Type B pancreatic cell (in vitro differentiated cells): ENCODE measurements at places on chromosomes 12 and 14. TPM values are rescaled to one million over a fixed set of nuclear protein-coding genes. Genes with fewer than 3 reads are reported as not detected.

GRCh38 chr14:61472011-61472672, 150.8 kb downstream of the PRKCH start:
- no peak for DNase-seq

KRT74 gene
- total RNA-seq = 0.10 TPM in 1 of 2 replicates, not detected in the other

GRCh38 chr12:116556964-116557698, 2.0 kb upstream of the MAP1LC3B2 start:
- no peak for DNase-seq

DNA sequence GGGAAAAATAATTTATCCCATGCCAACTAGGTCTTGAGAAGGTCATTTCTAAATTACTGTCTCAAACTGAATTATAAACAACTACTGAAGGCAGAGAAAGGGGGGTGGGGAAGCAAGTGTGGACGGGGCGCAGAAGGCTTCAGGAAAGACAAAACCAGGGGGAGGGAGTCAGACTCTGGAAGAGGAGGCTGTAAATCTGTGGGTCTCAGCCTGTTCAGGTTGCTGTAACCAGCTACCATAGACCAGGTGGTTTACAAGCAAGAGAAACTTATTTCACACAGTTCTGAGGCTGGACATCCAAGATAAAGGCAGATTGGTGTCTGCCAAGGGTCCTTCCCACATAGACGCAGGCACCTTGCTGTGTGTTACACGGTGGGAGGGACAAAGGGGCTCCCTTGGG, 39.9 kb upstream of the FZD10 start:
- no peak for DNase-seq

PPP1R1A gene
- total RNA-seq = 24.9 and 43.3 TPM in 2 replicates

RNASE4 gene
- total RNA-seq = 10.5 and 19.3 TPM in 2 replicates

- DNase-seq = no peak
These were observed 13.6 kb downstream of the PAPLN start for GRCh38 chr14:73250781-73251500.

ZNF219 gene
- 47.8 and 58.0 TPM in 2 replicates for total RNA-seq

DNA sequence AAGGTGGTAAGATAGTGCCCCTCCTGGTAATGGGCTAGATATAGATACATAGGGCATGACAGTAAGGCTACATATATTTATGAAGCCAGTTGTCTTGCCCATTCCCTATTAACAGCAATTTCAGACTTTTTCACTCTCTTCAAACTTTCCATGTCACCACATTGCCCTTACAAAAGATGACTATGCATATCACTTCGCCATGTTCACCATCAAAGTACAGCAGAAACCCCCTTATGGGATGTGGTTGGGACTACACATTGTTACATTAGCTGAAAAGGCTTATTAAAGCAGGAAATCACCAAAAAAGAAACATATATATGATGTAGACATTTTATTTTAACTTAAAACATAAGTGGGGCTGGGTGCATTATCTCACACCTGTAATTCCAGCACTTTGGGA, 9.8 kb upstream of the SMCO2 start:
- no peak for DNase-seq

- DNase-seq = no peak
These were observed 13.8 kb upstream of the SLC38A2 start for GRCh38 chr12:46386360-46386867.

DNA sequence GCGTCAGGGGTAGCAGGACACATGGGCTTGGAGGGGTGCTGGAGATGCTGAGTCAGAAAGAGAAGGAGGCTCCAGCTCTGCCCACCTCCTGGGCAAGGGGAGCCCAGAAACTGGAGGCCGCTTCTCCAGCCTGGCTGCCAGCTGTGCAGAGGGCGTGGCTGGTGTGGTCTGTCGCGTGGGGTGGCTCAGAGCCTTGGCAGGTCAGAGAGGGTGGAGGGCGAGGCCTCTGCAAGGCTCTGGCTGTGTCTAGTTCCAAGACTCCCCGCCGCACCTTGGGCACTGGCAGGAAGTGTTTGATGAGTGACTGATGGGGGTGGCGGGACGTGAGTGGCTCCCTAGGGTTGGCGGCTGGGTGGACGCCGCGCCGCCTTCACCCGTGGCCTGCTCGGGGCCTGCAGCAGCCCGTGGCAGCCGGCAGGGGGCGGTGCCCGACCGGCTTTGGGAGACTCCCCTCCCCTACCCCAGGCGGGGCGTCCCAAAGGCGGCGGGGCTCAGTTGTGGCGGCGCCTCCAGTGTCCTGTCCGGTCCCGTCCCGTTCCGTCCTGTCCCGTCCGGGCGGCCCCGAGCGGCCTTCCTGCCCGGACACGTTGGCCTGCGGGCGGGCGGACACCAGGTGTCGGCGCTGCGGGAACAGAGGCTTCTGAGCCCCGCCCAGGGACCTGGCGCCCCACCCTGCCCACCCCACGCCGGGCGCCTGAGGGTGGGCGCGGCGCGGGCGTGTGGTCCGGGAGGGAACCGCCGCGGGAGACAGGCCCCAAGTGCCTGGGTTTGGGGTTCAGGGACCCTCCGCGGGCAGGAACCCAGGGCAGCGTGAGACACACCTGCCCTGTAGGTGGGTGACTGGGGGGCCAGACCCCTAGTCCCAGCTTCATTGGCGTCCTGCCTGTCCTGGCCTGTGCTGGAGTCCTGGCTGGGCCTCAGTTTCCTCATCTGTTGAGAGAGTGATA, 39.7 kb downstream of the KRT80 start:
- no peak for DNase-seq

TESPA1 gene
- total RNA-seq = not detected in 2 replicates

GLT1D1 gene
- 2.5 and 2.6 TPM in 2 replicates for total RNA-seq

DNA sequence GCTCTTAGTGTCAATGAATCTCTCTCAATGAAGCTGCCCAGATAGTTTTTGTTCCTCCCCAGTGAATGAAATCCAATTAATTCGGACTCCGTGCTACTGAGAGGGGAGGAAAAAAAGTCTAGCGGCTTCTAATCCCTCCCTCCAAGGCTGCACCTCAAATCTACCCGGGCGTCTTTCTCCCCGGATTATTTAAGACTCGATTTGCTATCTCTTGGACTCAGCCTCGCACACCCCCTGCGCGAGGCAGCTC, 134 bp downstream of the DUSP6 start:
- no peak for DNase-seq

MRPS35 gene
- 41.1 and 92.0 TPM in 2 replicates for total RNA-seq

GRCh38 chr14:69643430-69644200, 32.2 kb downstream of the SUSD6 start:
- no peak for DNase-seq

DNA sequence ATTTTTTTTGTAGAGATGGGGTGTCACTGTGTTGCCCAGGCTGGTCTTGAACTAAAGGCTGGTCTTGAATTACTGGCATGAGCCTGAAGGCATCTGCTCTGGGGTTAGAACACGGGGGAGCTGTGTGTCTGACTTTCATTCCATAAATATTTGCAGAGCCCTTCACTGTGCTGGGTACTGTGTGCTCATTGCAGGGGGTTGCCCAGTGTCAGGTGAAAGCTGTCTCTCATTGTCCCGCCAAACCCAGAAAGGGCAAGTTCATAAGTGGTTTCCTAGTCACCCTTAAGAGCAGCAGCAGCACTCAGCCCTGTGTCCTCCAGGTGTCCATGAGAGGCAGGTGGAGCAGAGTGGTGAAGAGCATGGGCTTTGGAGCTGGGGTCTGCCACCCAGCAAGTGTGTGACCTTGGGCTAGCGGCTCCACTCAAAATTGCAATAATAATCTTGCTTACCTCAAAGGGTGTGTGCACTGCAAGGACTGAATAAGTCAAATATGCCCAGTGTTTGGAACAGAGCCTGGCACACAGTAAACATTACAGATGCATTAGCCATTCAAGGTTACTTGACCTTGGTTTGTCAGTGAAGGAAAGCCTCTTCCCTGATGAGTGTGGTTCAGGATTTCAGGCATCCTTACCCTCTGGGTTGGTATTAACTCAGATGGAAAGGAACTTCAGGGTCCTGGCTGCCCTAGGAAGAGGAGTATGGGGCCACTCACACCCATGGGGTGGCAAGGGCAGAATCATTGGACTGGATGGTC, 4.4 kb upstream of the SMIM41 start:
- DNase-seq = no peak

LYSET gene
- total RNA-seq = 21.7 and 23.9 TPM in 2 replicates

DNA sequence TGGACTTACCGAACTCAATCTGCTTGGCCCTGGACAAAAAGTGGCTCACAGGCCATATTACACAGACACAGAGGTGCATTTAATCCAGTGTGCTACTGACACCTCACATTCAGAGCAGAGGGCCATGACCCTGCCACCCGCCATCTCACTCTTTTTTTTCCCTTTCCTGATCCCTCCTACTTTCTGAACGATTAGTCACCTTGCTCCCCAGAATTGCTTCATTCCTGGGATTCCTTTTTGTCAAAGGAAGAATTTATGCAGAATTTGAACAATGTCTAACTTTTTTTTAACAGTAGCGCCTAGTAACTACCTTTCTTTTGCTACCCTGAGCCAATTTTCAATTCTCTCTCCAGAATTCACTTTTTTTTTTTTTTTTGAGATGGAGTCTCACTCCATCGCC, 4.6 kb downstream of the PKP2 start:
- no peak for DNase-seq

GRCh38 chr14:95507174-95507573, 9.3 kb downstream of the SYNE3 start:
- no peak for DNase-seq

SLC35F4 gene
- total RNA-seq = 1.1 and 2.1 TPM in 2 replicates

- DNase-seq = no peak
These were observed 75.8 kb upstream of the CEP83 start for GRCh38 chr12:94535510-94535921.

GRCh38 chr14:70785556-70785955, 23.8 kb downstream of the MAP3K9 start:
- no peak for DNase-seq

DNA sequence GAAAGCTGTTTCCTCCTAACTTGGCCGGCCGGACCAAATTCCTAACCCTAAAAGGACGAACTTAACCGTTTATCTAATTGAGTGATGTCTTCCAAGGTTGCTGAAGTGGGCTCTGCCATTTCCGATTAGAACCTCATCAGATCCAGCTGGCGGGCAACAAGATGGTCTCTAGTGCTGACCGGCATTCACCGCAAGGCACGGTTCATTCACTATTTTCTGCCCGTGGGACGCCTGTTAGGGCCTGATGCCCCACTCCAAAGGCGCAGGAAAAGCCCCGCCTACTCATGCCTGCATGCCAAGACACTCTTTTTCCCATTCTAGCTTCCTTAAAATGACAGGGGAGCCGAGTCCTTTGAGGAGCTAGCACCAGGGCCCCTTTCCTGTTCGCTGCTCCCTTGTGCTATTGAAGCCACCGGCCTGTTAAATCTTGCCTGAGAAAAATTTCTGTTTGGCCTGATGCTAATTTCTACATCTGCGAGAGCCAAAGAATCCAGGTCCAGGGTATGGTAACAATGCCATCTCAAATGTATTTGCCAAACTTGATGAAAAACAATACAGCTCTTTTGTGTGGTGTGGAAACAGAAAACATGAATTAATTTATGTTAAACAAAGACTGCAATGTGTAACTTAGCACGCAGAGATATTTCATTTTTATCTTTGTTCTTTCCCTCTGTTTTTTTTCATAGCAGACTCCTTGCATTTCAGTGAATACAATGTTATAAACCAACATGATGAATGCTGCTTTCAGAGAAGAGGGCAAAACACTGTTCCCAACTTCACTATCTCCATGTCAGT, 1071.2 kb upstream of the USP15 start:
- no peak for DNase-seq

DNA sequence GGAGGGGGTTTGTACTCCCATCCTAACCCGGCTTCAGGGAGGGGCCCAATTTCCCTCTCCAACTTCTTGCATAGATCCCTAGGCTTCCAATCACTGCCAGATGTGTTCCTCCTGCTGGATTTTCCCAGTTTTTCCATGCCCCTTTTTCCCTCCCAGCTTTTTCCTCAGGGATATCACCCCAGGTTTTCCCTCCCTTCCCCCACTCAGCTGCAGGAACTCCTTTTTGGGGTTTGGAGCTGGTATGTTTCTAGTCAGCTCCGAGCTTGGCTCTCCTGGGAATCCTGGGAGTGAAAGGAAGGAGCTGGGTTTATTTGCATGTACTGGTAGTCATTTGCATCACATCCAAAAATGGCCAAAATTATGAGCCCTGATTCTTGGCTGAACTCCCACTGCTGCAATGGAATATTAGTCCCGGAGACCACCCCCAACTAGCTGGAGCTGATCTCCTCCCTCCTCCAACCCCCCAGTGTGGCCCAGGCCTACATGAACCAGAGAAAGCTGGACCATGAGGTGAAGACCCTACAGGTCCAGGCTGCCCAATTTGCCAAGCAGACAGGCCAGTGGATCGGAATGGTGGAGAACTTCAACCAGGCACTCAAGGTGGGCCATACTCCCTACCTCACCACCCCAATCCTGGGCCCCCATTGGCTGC, 1.4 kb upstream of the RDH5 start:
- no peak for DNase-seq

DNA sequence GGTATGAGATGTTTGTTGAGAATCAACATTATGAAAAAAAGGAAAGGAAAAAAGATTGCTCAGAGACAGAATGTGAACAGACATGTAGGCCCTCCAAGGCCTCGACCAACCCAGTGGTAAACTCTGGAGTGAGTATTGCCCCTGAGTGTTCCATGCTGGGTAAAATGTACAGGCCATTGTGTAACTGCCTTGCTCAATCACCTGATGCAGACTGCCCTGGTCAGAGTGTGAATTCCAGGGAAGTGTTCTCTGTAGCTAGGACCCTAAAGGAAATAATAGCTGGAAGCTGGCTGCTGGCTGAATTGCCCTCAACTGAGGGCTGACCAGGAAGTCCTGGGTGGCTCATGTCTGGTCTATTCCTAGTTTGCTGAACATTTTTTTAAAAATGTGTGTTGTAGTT, 1081.4 kb upstream of the LRFN5 start:
- DNase-seq = no peak

- DNase-seq = no peak
These were observed 14.2 kb upstream of the DYRK2 start for GRCh38 chr12:67634303-67634761.

- DNase-seq = no peak
These were observed 256.8 kb upstream of the GARIN6 start for GRCh38 chr12:99390707-99391106.

DNA sequence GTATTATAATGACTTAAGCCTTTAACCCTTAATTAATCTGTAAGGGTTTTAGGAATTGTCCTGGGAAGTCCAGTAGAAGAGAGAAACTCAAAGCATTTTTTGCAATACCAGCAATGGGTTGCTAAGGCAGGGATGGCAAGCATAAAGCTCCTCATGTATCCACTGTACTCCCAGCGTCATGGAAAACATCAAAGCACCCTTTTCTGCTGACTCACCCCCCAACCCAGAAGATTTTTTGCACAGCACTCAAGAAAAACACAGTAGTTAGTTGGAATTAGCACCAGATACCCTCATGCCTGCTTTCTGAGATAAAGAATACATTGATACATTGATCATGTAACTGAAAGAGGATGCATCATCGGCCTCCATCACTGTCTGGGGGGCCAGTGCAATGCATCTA, 199.1 kb upstream of the CNOT2 start:
- no peak for DNase-seq

DNA sequence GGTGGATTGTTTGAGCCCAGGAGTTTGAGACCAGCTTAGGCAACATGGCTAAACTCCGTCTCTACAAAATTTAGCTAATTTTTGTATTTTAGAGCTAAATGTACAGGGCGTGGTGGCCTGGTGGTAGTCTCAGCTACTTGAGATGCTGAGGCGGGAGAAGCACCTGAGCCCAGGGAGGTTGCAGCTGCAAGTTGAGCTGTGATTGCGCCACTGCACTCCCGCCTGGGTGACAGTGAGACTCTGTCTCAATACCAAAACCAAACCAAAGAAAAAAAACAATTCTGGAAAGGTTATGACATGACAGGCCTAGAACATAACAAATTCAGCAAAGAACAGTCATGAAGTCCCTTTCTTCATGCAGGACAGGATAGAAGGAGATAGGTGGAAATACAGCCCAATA, 25.7 kb downstream of the WDR89 start:
- no peak for DNase-seq

- no peak for DNase-seq
These were observed 7.8 kb upstream of the EP400 start for GRCh38 chr12:131941987-131942341.
